ENCODE measurements at places on chromosomes 3 and 15.

DNA sequence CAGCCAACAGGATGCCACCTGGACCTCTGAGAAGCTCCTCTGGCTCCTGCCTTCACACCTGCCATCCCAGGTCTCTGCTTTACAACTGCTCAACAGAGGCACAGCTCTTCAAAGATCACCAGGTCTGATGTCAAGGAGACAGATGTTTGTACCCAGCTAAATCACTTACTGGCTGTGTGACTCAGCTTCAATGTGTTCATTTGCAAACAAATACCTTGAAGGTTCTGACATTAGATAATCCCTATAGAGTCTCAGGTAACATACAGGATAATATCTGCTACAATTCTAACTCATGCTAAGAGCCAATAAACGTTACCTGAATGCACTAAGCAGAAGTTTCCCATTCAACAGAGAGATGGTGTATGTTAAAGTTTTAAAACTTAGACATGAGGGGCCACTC, 163.4 kb upstream of the IGF1R start:
- H3K4me3 ChIP-seq, result no peak overlapping the region
- H3K4me1 ChIP-seq, result no peaks in the 10 kb centered on the region
- H3K36me3 ChIP-seq, result no peaks in the 10 kb centered on the region

DNA sequence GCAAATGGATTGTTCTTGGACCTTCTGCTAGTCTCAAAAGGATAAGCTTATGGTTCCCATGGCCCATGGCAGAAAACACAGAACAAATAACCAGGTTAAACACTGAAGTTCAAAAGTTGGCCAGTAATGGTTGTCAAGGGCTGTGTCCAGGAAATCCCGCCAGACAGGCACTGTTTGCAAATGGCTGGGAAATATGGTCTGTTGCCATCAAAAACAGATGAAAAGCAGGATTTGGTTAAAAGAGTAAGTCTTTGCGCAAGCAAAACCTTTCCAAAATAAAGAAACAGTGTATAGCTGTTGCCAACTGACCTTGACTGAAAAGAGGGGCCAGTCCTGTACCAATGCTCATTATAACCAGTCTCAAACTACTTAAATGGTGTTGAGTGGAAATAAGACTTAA, 58.6 kb downstream of the WWTR1 start:
- H3K4me3 ChIP-seq, result no peak overlapping the region
- no peak overlapping the region for H3K27ac ChIP-seq
- no peak for DNase-seq
- no peaks in the 10 kb centered on the region for H3K36me3 ChIP-seq

DNA sequence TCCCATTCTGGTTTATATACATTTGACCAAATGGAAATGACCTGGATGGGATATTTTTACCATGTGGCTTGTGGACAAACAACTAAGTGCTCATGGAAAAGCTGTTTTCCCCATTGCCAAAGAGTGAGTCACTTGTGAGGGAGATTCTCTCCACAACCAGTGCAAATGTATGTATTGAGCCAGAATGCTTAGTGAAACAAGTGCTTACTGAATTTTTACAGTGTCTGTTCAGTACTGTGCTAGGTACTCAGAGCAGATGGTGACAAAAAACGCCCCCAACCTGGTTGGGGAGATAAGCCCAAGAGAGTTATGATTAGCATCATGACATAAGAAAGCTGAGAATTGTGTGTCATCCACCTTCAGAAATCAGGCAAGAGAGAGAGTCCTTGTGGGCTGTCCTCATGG, 2.3 kb downstream of the CHP1 start:
- no peak overlapping the region for H3K4me3 ChIP-seq
- H3K27me3 ChIP-seq, result peaks cover 10% of the 10 kb centered on the region
- H3K27ac ChIP-seq, result no peak overlapping the region
- H3K4me1 ChIP-seq, result peaks cover 41% of the 10 kb centered on the region

DNA sequence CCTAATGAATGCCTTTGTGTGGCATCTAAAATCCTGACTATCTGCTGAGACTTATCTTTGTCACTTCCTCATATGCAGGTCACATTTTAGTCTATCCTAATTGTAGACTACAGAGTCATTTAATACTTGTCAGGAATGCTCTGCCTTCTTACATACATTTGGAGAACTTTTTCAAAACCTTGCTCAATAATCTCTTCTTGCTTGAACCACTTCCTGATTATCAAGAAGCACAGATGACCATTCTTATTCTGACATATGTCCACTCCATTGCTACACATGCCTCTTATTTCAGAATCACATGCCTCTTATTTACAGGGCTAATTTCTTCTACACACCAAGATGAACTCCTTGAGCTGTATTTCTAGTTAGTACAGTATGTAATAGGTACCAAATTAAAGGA, 400.3 kb downstream of the TBC1D5 start:
- no peaks in the 10 kb centered on the region for H3K36me3 ChIP-seq
- no peaks in the 10 kb centered on the region for H3K4me1 ChIP-seq
- H3K27ac ChIP-seq, result no peak overlapping the region
- H3K4me3 ChIP-seq, result no peak overlapping the region

- no peak for DNase-seq
- no peaks in the 10 kb centered on the region for H3K27me3 ChIP-seq
- no peak overlapping the region for H3K27ac ChIP-seq
- peaks cover 19% of the 10 kb centered on the region for H3K36me3 ChIP-seq
- H3K4me3 ChIP-seq, result no peak overlapping the region
Observed at GRCh38 chr3:33428734-33429133, 11.5 kb downstream of the UBP1 start.

- H3K27me3 ChIP-seq, result no peaks in the 10 kb centered on the region
- no peak for DNase-seq
- H3K36me3 ChIP-seq, result no peaks in the 10 kb centered on the region
- no peak overlapping the region for H3K4me3 ChIP-seq
- H3K4me1 ChIP-seq, result no peaks in the 10 kb centered on the region
- no peak overlapping the region for H3K27ac ChIP-seq
Observed at GRCh38 chr3:65833761-65834505, 204.8 kb downstream of the MAGI1 start.

GRCh38 chr15:78343276-78344060, 3.3 kb downstream of the CRABP1 start:
- H3K27ac ChIP-seq, result no peak overlapping the region
- H3K4me1 ChIP-seq, result no peaks in the 10 kb centered on the region
- no peak overlapping the region for H3K4me3 ChIP-seq
- DNase-seq, result no peak

DNA sequence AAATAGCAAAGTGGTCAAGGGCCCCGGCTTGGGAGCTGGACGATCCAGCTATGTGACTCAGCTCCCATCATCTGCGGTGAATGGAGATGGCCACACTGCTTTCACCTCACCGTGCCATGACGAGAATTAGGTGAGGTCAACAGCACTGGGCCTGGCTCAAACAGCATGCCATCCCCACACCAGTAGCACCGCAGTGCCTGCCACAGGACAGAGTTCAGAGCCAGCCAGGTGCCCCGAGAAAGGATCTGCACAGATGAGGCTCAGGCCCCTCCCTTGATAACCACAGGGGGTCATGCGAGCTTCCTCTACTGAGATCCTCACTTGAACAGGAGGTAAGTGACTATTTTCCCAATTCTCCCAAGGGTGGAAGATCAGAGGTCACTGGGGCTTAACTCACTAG, 29.4 kb downstream of the ZXDC start:
- peaks cover 2% of the 10 kb centered on the region for H3K36me3 ChIP-seq
- no peak overlapping the region for H3K4me3 ChIP-seq
- H3K27ac ChIP-seq, result no peak overlapping the region

GRCh38 chr3:172600644-172601065, 77.4 kb upstream of the TNFSF10 start:
- peaks cover 4% of the 10 kb centered on the region for H3K27me3 ChIP-seq
- no peak overlapping the region for H3K27ac ChIP-seq
- H3K4me3 ChIP-seq, result no peak overlapping the region
- no peak for DNase-seq
- peaks cover 10% of the 10 kb centered on the region for H3K4me1 ChIP-seq

DNA sequence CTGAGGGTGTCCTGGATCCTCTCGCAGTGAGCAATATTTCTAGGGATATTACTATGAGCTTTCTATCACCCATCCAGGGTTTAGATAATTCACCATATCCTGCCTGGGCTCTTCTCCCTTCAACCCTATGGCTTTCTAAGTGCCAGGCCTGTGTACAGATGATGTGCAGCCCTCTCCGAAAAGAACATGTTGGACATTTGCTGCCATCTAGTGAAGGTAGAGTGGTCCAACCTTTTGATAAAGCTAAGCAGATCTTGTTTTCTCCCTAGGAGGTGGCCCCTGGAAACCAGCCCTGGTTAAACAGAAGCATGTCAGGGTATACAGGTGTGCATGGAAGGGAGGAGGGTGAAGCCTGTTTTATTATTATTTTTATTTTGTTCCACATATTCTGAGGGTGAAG, 27.9 kb upstream of the SCN10A start:
- H3K27me3 ChIP-seq, result peaks cover 24% of the 10 kb centered on the region
- no peak for DNase-seq
- no peak overlapping the region for H3K27ac ChIP-seq
- no peaks in the 10 kb centered on the region for H3K36me3 ChIP-seq

DNA sequence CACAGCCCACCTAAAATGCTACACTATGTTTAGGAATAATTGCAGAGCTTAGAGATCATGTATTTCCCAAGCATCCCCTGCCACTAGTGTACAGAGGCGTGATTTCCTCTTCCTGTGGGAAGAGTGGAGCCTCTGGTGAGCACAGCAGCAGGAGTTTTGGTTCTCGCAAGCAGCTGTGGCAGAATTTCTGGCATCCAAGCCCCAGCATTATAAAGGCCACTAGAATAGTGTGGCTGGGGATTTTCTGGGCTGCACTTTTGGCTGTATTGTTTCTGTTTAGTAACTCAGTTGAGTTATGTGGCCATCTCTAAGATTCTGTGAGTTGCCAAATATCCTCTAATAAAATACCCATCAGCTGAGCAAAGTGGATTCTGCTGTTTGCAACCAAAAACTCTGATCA, 64.7 kb downstream of the GPR176 start:
- DNase-seq, result no peak
- no peak overlapping the region for H3K4me3 ChIP-seq
- H3K27ac ChIP-seq, result no peak overlapping the region
- H3K4me1 ChIP-seq, result no peaks in the 10 kb centered on the region
- peaks cover 28% of the 10 kb centered on the region for H3K27me3 ChIP-seq
- no peaks in the 10 kb centered on the region for H3K36me3 ChIP-seq

GRCh38 chr15:90232941-90233386, 777 bp downstream of the CIB1 start:
- H3K27me3 ChIP-seq, result no peaks in the 10 kb centered on the region
- H3K4me3 ChIP-seq, result peak overlapping the region; percentile 88
- DNase-seq, result peak; percentile 28
- H3K36me3 ChIP-seq, result peaks cover 30% of the 10 kb centered on the region
- peak overlapping the region; percentile 92 for H3K27ac ChIP-seq

DNA sequence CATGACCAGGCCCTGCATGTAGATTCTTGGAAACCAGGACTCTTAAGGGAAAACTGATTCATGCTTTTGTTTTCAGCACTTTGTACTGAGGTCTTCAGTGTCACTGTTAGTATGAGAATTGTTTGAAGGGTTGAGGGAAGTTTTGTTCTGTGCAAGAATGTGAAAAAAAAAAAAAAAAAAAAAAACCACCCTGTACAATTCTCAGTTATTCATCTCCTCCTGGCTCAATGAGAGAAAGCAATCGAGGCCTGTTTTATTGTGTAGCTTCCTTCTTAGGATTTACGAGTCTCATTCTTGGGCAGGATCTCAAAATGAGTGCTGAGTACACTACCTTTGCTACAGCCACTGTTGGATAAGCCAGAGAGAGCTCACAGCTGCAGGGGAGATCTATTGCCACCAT, 469.5 kb downstream of the CNTN4 start:
- H3K36me3 ChIP-seq, result no peaks in the 10 kb centered on the region
- DNase-seq, result no peak
- H3K27me3 ChIP-seq, result no peaks in the 10 kb centered on the region
- no peak overlapping the region for H3K4me3 ChIP-seq
- no peaks in the 10 kb centered on the region for H3K4me1 ChIP-seq

DNA sequence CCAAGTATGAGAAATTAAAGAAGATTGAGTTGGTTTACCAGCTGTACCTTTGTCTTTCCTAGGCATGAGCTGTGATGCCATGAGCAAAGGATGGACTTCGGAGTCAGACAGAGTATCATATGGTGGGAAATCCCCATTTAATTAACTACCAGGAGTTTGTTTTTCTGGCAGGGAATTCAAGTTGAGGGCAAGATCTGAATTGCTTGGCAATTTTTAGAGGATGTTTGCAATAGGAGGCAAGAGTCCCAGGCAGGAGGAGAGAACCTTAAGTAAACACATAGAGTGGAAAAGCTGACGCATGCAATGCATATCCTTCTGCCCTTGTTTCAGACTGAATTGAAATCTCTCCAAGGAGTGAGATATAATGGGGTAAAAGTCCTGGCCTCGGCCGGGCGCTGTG, 569.7 kb upstream of the MDFIC2 start:
- no peaks in the 10 kb centered on the region for H3K4me1 ChIP-seq
- H3K36me3 ChIP-seq, result no peaks in the 10 kb centered on the region
- H3K4me3 ChIP-seq, result no peak overlapping the region
- no peaks in the 10 kb centered on the region for H3K27me3 ChIP-seq

- H3K27ac ChIP-seq, result no peak overlapping the region
- no peak overlapping the region for H3K4me3 ChIP-seq
- no peaks in the 10 kb centered on the region for H3K36me3 ChIP-seq
- DNase-seq, result no peak
- H3K4me1 ChIP-seq, result no peaks in the 10 kb centered on the region
Observed at GRCh38 chr15:91150502-91151160, 50.6 kb downstream of the SV2B start.

DNA sequence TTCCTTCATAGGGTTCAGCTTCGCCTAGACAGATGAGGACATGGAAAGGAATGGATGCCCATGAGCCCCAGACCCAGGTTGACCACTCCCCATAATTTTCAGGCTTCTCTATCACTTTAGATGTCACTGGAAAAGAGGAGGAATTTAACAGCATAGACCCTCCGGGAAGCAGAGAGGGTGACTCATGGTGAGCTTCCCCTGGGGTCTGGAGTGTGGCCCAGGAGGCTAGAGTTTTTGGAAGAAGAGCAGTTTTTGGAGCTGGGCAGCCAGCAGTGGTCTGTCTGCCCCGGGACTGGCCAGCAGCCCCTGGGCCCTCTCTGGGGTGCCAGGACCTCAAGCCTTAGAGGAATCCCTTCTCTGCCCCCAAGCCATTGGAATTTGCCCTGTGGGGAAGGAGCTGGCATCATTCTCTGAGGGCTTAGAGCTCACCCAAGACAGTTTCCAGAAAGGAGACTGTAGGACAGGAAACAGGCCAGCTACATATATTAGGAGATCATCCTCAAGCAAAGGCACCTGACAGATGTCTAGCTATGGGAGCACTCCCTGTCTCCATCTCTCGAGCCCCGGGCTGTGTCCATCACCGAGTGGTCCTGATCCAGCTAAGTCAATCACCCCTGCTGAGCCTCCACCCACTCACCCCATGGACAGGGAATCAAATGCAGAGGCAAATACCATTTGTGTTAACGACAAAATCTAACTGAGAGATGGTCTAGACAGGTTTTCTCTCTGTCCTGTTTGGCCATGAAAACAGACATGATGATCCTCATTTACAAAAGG, 67.3 kb downstream of the MEGF11 start:
- DNase-seq, result no peak
- H3K36me3 ChIP-seq, result no peaks in the 10 kb centered on the region
- H3K27me3 ChIP-seq, result peaks cover 74% of the 10 kb centered on the region

DNA sequence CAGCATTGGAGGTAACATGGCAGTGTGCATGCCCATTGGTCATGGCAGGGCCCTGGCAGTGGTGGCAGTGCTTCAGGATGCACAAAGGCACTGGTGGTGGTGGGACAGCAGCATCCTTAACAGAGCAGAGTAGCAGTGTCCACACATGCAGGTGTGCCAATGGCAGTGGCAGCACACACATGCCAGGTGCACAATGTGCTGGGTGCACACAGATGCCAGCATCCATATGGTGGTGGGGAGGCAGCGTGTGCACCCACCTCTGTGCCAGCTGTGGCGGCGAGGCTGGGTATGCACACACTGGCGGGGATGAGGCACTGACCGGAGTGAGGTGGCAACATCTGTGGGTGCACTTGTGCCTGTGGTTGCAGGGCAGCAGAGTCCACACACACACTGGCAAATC, 150.6 kb downstream of the SI start:
- H3K36me3 ChIP-seq, result no peaks in the 10 kb centered on the region
- H3K4me1 ChIP-seq, result no peaks in the 10 kb centered on the region
- H3K27me3 ChIP-seq, result no peaks in the 10 kb centered on the region
- DNase-seq, result no peak
